ENCODE measurements at places on chromosomes 6 and 20.
A peak's percentile ranks its signal among the peaks of the same experiment; 100 is the strongest.

DNA sequence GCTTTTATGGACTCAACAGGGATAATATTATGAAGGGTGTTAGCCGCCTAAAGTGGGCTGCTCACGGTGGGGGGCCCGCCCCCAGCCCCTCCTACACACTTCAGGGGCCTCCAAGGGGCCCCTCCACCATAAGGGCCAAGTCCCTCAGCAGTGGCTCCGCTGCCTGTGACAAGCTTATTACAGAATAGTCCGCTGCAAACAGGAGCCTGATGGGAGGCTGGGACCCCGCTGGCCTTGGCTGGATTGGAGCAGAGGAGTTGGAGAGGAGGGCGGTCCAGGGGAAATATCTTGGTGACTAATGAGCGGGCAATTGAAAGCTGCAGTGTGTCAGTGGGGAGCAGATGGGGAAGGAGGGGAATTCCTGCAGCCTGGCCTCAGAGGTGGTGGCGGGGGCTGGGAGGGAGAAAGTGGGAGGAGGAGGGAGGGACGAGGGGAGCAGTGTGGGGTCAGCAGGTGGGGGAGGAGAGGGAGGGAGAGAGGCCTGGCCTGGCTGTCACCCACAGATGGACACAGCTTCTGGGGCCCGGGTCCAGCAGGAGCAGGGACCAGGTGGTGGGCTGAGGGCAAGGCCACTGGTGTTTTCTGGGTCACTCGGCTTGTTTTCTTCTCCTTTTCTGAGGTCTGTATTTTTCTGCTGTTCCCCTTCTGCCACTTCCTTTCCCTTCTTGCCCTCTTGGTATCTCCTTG, 57.6 kb upstream of the FOXP4 start:
- DNase-seq, result no peak

DNA sequence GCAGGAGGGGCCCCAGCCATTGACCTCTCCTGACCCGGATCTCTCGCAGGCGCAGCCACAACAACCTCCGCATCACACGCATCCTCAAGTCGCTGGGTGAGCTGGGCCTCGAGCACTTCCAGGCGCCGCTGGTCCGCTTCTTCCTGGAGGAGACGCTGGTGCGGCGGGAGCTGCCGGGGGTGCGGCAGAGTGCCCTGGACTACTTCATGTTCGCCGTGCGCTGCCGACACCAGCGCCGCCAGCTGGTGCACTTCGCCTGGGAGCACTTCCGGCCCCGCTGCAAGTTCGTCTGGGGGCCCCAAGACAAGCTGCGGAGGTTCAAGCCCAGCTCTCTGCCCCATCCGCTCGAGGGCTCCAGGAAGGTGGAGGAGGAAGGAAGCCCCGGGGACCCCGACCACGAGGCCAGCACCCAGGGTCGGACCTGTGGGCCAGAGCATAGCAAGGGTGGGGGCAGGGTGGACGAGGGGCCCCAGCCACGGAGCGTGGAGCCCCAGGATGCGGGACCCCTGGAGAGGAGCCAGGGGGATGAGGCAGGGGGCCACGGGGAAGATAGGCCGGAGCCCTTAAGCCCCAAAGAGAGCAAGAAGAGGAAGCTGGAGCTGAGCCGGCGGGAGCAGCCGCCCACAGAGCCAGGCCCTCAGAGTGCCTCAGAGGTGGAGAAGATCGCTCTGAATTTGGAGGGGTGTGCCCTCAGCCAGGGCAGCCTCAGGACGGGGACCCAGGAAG, 4.5 kb upstream of the COL9A3 start:
- DNase-seq, result no peak

DNA sequence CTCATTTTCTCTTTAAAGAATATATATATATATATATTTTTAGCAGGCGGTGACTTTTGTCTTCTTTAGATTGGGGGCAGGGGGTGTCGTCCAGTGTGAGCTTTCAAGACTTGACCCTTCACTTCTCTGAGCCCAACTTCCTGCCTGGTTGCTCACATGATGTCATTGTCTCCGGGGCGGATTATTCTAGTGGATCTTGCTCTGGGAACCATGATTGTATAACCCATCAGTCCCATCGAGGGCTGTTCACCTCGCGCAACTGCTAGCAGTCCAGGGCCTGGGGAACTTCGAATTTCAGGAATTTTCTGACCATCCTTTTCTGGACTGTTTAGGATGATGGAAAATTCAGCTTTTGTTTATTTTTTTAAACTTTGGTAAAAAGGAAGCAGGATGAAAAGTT, 1.0 kb downstream of the IGF2R start:
- peak; percentile 74 for DNase-seq

DNA sequence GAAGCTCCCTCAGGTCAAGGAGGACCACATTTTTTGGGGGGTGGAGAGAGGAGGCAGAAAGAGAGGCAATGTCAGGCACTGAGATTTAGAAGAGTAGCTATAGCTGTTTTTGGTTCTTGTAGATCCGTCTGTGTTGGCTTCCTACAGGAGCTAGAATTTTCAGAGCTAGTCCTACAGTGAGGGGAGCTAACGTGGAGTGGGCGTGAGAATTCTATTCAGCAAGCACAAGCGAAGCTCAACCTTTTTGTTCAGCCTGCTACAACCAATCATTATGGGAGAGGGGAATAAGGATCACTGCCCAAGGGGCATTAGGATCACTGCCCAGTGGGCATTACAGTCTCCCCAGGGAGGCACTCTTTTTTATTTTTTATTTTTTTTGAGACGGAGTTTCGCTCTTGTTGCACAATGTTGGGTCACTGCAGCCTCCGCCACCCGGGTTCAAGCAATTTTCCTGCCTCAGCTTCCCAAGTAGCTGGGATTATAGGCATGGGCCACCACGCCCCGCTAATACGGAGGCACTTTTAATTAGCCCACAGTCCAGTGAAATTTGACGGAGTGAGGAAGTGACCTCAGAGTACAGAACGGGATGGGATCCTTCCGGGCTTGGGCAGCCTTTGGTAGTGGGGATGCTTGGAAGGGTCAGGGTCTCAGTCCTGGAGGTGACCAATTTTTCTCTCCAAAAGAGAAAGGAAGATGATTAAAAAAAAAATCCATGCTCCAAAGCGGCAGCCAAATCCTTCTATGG, 1.1 kb upstream of the PANK2 start:
- peak; percentile 26 for DNase-seq

DNA sequence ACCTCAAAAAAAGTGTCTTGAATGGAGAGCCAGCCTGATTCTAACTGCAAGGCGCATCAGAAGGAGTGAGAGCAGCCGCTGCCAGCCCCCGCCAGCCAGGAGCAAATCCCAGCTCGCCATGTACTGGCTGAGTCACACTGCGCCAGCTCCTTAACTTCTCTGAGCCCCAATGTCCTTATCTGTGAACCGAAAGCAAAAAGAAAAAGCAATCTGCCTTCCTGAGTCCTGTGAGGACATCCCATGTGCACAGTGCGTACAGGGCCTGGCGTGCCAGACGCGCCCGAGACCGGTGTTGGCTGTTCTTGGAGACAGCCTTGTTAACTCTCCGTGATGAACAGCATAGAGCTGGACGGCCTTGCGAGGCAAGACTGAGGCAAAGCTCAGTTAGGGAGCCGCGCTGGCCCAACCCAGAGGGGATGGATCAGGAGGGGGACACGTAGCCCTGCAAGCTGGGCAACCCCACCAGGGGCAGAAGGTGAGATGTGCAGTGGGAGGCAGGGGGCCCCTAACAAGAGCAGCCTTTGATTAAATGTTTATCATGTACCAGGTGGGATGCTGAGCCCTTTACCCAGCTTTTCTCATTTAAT, 122.7 kb downstream of the AGPAT4 start:
- DNase-seq, result no peak

GRCh38 chr6:88177961-88178464, 11.9 kb upstream of the CNR1 start:
- DNase-seq, result peak; percentile 54

GRCh38 chr20:25498280-25498606, 87.1 kb downstream of the NINL start:
- DNase-seq, result no peak

DNA sequence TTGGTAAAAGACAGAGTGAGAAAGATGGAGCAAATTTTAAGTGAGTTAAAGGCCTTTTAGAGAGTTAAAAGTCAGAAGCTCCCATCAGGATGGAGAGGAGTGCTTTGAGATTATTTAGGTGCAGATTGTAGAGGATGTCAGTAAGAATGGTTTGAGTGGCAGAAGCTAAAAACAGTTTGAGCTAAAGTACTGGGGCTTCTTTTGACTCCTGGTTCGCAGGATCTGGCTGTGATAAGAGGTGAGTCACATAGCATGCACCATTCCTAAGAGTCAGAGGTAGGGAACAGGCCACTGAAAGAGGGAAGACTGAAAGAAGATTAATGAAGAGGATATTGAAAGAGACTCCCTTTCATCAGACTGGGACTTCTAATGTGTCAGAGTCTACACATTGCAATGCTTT, 1047.9 kb upstream of the MAP3K7 start:
- DNase-seq, result no peak

- DNase-seq, result no peak
Observed at GRCh38 chr6:24009319-24009718, 116.7 kb upstream of the NRSN1 start.

- DNase-seq, result no peak
Observed at GRCh38 chr20:56685879-56686278, 56.8 kb downstream of the TFAP2C start.

- DNase-seq, result no peak
Observed at GRCh38 chr6:52958546-52959255, 36.4 kb downstream of the GSTA4 start.

DNA sequence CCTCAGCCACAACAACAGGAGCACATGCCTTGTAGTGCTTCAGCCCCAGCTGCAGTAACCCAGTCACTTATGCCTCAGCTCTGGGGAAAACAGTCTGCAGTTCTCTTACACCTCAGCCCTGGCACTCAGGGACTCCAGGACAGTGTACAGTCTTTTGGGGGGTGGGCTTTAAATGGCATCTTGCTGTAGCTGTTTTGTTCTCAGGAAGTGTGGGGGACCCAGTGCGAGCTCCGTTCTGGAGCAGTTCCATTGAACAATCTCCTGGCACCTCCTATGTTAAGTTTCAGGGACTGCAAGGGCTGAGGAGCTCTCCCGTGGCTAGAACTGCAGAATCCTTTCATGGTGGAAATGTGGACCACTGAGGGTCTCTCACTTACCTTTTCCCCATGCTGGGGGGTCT, 55.2 kb downstream of the PLCG1 start:
- DNase-seq, result no peak

DNA sequence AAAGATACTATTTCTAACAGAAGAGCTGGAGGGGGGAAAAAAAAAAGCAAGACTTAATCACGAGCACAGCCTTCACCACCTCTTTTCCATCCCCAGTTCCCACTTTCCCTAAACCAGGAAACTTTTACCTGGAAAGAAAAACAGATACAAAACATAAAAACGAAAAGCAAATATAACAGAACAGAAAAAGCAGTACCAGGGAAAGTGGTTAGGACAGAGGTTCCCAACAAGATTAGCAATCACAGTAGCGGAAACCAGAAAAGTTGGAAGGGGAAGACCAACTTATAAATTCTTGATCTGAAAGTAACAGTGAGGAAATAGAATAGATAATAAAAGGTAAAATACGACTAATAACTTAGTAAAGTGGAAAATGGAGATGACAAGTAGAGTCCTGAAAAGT, 1.2 kb downstream of the DDX39B start:
- DNase-seq, result no peak

GRCh38 chr6:41798901-41799558, 11.5 kb downstream of the TOMM6 start:
- DNase-seq, result no peak

DNA sequence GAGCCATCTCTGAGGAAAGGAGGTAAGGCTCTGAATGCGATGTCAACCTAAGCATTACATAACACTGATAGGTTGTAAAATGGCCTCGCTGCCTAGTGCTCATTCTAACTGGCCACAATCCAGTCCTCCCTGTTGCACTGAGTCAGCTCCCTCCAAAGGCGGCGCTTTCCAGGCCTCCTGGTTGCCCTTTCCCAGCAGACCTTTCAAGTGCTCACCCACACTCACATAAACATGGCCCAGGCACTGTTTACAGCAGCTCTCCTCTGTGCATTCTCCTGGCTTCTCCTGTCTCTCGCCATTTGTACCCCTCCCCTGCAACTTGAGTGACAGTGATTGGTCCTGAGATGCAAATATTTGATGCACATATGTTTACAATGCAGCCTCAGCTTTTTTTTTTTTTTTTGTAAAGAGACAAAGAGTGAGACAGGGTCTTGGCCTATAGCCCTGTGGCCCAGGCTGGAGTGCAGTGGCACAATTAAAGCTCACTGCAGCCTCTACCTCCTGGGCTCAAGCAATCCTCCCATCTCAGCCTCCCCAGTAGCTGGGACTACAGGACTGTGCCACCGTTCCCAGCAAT, 36.8 kb upstream of the PRND start:
- DNase-seq, result no peak

DNA sequence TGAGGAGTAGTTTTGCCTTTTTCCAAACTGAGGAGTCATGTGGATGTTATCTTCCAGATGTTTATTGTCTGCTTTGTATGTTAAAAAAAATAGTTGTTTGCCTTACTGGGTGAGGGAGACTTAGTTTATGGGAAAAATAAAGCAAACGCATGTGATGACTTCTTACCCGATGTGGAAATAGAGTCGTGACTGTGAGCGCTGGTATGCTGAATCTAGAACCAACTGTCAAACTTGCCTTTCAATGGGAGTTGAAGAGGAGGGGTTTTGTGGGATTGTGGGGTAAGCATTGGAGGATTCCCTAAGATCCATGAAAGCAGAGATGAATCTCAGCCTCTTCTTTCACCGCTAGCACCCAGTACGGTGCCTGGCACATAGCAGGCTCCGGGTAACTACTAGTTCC, 5.3 kb downstream of the DCBLD1 start:
- peak; percentile 49 for DNase-seq

DNA sequence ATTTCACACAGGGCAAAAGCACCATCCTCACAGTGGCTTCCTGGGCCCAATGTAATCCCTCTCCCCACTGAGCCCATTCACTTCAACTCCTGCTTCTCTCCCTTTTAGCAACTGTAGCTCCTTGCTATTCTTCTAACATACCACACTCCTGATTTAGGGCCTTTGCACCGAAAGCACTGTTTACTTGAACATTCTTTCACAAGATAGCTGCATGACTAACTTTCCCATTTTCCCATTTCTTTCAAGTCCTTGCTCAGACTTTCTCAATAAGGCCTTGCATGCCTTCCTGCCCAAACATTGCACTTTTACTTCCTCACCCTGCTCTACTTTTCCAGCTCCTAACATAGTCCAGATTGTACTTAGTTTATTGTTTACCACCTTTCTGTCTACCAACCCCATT, 73.0 kb downstream of the SHPRH start:
- peak; percentile 85 for DNase-seq

DNA sequence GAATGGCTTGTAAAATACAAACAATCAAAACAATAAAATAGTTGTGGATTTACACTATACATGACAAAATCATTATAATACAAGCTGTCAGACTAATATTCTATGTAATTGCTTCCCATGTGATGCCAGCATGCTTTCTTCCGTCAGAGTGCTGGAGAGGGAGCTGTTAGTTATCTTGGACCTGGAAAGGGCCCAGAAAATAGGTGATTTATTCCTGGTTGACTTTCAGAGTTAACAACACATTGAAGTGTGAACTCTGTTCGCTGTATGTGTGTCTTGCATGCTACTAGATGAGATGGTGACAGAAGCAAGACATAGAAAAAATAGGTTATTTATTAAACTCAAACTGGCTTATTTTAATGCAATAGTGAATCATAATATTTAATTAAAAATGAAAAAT, 70.2 kb downstream of the CDYL start:
- no peak for DNase-seq

- DNase-seq, result no peak
Observed at GRCh38 chr6:124066269-124066668, 262.6 kb downstream of the NKAIN2 start.

Measured in fibroblast of gingiva (primary cell).